Panc1 (cell line): ENCODE measurements at places on chromosomes 11 and 22.

DNA sequence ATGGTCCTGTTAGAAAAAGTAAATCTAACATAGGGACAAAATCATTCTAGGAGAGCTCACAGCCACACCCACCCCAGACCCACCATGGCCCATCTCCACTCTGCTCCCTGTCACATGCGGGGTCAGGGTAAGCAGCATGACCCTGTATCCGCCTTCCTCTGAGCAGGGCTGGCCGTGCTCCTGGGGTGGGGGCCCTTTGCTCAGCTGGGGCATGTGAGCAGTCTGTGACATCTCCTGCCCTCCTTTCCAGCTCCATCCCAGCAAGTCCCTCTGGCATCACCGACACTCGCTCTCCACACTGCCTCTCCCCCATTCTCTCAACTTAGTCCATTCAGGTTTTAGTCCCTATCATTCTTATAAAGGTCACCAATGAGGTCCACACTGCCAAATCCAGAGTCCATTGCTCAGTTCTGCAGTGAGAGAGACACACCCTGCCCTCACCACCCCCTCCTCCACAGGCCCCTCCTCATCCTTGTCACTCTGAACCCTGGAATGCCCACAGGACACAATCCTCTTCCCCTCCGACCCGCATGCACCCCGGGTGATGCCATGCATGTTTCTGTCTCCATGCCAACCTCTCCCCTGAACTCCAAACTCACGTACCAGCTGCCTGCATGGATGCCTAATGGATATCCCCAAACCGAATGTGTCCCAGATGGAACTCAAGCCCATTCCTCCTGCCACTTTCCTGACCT, 65.1 kb upstream of the PITPNB start:
- H3K27ac ChIP-seq: no peak overlapping the region
- no peaks in the 10 kb centered on the region for H3K4me1 ChIP-seq
- no peak overlapping the region for H3K4me3 ChIP-seq
- DNase-seq: no peak
- H3K36me3 ChIP-seq: no peaks in the 10 kb centered on the region; the same call in 1 of the 2 replicates
- H3K27me3 ChIP-seq: no peaks in the 10 kb centered on the region

DNA sequence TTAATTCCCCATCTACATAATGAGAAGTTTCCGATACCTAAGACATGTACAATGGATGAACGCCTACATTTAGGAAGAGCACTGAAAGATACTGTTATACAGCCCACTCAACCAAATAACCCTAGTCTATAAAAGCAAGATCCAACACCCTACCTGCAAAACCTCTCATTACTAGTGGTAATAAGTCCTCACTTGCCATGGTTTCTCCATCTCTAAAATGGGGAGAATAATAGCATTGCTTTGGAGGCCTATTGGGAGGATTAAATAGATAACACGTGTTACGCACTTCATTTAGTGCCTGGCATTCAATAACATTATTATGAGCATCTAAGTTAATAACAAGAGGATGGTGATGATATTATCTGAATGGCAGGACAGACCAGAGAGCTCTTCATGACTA, 16.9 kb downstream of the LGR4 start:
- DNase-seq: no peak
- no peak overlapping the region for H3K4me3 ChIP-seq
- H3K27me3 ChIP-seq: no peaks in the 10 kb centered on the region
- no peaks in the 10 kb centered on the region for H3K36me3 ChIP-seq

DNA sequence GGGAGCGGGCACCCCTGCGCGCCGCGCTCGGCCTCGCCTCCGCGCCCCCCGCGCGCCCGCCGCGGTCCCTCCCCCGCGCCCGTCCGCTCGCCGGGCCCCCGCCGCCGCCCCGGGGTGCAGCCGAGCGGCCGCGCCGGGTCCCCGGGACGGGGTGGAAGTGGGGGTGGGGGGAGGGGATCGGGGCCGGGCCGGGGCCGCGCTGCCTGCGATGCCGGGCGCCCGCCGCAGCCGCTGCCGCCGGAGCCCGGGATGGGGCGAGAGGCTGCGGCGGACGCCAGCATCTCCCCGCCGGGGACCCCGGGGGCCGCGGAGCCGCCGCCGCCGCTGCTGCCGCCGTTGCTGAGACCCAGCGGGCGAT, 365 bp downstream of the MGAT3 start:
- no peaks in the 10 kb centered on the region for H3K36me3 ChIP-seq
- peak overlapping the region; percentile 22; the same call in 1 of the 2 replicates for H3K4me3 ChIP-seq
- H3K27ac ChIP-seq: no peak overlapping the region
- H3K27me3 ChIP-seq: no peaks in the 10 kb centered on the region
- H3K4me1 ChIP-seq: no peaks in the 10 kb centered on the region
- no peak for DNase-seq

- H3K27ac ChIP-seq: no peak overlapping the region
- DNase-seq: no peak
- no peak overlapping the region for H3K4me3 ChIP-seq
- no peaks in the 10 kb centered on the region for H3K4me1 ChIP-seq
Observed at GRCh38 chr11:57180081-57180561, 1.6 kb upstream of the LRRC55 start.

- H3K4me3 ChIP-seq: no peak overlapping the region
- no peak for DNase-seq
- H3K27ac ChIP-seq: no peak overlapping the region
- H3K4me1 ChIP-seq: no peaks in the 10 kb centered on the region
- H3K27me3 ChIP-seq: peaks cover 9% of the 10 kb centered on the region; the same call in 1 of the 2 replicates
Observed at GRCh38 chr11:60718524-60719316, 5.8 kb upstream of the MS4A18 start.

DNA sequence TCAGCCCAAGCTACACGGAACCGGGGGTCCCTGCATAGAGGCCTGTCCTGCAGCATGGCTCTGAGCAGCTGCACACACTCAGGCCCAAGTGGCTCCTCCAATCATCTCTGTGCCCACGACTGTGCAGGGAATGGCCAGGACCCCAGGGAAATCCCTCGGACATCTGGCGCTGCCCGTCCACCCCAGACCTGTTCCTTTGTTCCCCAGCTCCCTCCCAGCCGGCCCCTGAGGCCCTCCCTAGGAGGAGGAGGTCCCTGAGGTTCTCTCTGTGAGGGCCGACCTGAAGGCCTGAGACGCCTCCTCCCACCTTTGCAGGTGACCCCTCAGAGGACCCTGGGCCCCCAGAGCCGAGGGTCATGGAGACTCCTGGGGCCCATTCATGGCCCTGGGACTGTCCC, 1.1 kb downstream of the MLC1 start:
- no peaks in the 10 kb centered on the region for H3K4me1 ChIP-seq
- no peaks in the 10 kb centered on the region for H3K27me3 ChIP-seq
- H3K4me3 ChIP-seq: no peak overlapping the region
- H3K36me3 ChIP-seq: no peaks in the 10 kb centered on the region
- no peak for DNase-seq
- H3K27ac ChIP-seq: no peak overlapping the region

DNA sequence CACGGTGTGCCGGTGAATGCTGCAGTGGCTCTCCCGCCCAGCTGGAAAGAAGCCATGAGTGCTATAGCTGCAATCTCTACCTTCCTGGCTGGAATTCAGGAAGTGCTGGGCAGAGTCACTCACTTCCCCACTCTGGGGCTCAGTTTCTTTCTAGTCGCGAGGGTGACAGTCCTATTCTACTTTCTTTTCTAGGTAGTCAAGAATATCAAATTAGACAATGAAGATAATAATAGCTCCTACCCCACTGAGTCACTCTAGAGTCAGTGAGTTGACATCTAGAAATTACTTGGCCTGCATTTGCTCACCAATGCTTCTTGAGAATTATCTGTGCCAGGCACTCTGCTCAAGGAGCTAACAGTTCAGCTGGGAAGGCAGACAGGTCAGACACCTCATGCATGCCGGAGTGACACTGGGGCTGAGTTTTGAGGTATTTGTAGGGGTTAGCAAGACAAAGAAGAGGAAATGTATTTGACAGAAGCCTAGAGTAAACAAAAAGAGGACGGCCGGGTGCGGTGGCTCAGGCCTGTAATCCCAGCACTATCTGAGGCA, 3.2 kb downstream of the CENPM start:
- H3K27ac ChIP-seq: no peak overlapping the region
- H3K27me3 ChIP-seq: no peaks in the 10 kb centered on the region
- no peak for DNase-seq
- H3K36me3 ChIP-seq: peaks cover 7% of the 10 kb centered on the region
- no peak overlapping the region for H3K4me3 ChIP-seq
- peaks cover 9% of the 10 kb centered on the region for H3K4me1 ChIP-seq

GRCh38 chr11:64845129-64845775, 799 bp upstream of the CDC42BPG start:
- H3K36me3 ChIP-seq: no peaks in the 10 kb centered on the region; the same call in 1 of the 2 replicates
- H3K4me3 ChIP-seq: peak overlapping the region; percentile 50
- H3K27me3 ChIP-seq: no peaks in the 10 kb centered on the region
- no peak for DNase-seq
- peak overlapping the region; percentile 37; the same call in 1 of the 2 replicates for H3K27ac ChIP-seq
- peaks cover 50% of the 10 kb centered on the region for H3K4me1 ChIP-seq
